ENCODE measurements at places on chromosomes 7 and 10. TPM values are rescaled to one million over a fixed set of nuclear protein-coding genes. Genes with fewer than 3 reads are reported as not detected.

LRRTM3 gene
- not detected for total RNA-seq

FBXL13 gene
- total RNA-seq = 2.1 TPM

ATOH7 gene
- not detected for total RNA-seq

CHRM2 gene
- total RNA-seq = 3.0 TPM

CFAP46 gene
- 0.95 TPM for total RNA-seq

SRRM3 gene
- total RNA-seq = 0.94 TPM

ADCK2 gene
- 20.5 TPM for total RNA-seq

GTF2IRD1 gene
- 6.6 TPM for total RNA-seq

TFR2 gene
- total RNA-seq = 0.26 TPM

Data from bronchial smooth muscle cell (primary cell).